ENCODE measurements at places on chromosomes 11 and 22.

- DNase-seq = no peak
These were observed 29.7 kb upstream of the PARVB start for GRCh38 chr22:43994416-43994815.

DNA sequence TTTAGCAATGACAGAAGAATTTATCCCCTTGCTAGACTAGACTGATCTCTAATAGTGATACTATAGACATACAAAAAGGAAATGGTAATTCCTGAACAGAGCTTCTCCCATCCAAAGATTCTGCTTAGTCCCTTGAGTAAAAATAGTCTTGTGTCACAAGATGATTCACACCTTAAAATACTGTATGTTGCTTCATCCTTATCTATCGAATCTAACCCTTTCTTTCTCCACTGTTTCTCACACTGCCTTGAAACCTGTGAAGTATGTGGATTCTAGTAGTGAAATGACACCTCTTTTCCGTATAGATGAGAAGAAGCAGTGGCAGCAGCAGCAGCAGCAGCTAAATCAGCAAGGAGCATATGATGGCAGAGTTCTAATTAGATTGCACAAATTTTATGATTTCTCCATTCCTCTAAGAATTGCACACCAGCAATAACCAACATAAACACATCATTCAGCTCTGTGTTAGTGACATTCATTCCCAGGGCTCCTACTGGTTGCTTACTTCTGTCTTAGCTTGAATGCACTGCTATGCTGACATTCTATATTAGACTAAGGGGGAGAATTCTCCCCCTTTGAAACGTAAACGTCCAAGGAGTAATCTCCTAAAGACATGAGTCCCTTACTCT, 14.6 kb downstream of the KCNA4 start:
- DNase-seq = no peak

DNA sequence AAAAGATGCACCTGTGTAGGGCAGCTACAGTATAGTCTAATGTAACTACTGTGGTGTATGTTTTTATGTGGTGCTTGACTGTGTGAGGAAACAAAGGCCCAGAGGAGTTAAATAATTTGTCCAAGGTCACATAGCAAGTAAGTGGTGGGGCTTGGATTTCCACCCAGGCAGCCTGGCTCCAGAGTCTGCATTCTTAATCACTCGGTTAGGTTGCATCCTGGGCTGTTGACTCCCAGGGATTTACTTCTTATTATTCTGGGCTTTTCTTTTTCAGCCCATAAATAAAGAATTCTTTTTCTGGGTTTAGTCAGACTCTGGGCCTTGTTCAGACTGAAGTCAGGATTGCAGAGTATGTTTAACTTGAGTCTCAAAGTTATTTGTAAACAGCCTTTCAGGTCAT, 82.1 kb downstream of the ARHGAP42 start:
- DNase-seq = no peak

GRCh38 chr11:125200441-125200840, 35.9 kb downstream of the PKNOX2 start:
- DNase-seq = no peak

DNA sequence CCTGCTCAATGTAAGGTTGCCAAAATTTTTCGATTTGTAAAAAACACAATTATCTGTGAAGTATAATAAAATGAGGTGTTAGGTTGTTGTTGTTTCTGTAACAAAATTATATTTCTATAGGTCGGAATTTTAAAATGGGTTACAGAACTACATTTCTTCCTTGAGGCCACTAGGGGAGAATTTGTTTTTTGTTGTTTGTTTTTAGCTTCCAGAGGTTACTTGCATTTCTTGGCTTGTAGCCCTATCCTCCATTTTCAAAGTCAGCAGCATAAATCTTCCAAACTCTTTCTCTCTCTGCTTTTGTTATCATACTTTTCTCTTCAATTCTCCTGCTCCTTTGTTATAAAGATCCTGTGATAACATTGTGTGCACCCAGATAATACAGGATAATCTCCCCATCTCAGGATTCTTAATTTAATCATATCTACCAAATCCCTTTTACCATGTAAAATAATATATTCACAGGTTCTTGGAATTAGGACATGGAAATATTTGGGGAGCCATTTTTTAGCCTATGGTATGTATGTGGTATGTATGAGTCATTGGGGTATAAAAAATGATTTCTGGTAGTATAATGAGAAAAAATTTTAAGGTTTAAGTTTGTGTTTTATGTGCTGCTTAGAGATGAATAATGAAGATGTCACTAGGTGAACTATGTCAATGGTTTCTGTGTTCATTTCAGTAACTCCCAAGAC, 9.4 kb upstream of the PATL1 start:
- DNase-seq = no peak

DNA sequence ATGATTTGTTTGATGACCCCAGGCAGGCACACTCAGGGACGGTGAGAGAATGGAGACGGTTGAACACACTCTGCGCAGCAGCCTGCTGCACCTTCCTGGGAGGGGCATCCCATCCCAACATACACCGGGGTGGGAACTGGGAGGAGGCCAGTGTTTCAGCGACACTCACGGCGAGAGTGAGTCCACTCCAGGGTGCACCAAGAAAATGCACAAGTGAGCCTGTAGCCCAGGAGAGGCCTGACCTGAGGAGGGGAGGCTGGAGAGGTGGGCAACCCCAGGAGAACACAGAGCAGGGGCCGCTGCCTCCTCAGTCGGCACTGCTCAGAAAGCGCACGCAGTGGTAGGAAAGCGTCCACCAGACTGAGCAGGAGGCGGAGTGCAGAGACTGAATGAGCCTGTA, 54.5 kb downstream of the IGF2 start:
- DNase-seq = no peak

DNA sequence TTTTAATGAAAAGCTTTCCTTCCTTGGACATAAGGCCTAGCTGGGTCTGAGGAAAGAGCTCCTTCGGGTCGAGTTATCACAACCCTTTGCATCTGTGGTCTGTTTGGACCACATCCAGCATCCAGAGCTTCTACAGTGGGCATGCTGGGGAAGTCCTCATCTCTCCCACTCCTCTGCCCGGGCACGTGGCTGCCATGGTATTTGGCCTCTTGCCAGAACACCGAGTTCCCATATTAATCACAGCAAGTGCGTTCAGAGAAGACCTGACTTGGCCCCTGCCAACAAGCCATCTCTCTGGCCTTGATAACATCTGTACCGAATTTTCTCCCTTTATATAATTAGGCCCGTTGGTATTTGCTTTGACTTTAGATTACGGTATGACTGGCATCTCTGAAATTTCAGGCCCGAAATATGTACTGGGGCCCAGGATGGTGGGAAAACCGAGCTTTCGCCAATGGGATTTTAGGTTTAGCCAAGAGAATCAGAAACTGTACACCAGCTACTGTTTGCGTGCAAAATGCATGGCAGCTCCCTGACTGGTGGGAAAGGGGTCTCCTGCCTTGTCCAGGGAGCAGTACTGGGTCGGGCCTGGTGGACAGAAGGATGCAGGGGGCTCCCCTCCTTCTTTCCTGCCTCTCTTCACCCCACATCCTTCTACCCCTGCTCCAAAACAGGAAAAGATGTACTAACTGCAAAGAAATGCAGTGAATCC, 90.0 kb downstream of the MICAL2 start:
- no peak for DNase-seq

DNA sequence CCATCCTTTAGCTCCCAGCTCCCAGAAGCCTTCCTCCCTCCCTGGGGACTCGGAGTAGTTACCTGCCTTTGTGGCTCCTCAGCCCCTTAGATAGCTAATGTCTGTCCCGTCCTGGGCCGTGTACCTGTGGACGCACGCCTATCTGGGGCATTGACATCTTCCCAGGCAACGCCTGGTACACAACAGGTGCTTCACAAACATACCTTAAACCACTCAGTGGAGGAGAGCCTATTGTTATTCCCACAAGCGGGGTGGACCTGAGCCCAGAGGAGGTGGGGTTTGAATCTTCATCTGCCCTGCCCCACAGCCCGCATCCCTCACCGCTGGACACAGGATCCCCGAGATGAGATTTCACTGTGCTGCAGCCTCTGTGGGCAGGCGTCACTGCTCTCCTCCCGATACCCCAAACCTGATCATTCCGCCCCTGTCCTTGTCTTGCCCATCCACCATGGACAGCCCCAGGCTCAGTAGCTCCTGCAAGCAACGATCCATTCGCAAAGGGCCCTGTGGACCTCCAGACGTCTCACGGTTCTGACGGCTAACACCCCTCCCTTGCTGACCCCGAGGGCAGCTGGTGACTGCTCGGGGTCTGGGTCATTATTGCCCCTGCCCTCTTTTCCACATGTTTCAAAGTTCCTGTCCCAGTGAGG, 73.8 kb upstream of the SHISAL1 start:
- no peak for DNase-seq

- no peak for DNase-seq
These were observed 57.7 kb downstream of the TEAD1 start for GRCh38 chr11:12731841-12732336.

DNA sequence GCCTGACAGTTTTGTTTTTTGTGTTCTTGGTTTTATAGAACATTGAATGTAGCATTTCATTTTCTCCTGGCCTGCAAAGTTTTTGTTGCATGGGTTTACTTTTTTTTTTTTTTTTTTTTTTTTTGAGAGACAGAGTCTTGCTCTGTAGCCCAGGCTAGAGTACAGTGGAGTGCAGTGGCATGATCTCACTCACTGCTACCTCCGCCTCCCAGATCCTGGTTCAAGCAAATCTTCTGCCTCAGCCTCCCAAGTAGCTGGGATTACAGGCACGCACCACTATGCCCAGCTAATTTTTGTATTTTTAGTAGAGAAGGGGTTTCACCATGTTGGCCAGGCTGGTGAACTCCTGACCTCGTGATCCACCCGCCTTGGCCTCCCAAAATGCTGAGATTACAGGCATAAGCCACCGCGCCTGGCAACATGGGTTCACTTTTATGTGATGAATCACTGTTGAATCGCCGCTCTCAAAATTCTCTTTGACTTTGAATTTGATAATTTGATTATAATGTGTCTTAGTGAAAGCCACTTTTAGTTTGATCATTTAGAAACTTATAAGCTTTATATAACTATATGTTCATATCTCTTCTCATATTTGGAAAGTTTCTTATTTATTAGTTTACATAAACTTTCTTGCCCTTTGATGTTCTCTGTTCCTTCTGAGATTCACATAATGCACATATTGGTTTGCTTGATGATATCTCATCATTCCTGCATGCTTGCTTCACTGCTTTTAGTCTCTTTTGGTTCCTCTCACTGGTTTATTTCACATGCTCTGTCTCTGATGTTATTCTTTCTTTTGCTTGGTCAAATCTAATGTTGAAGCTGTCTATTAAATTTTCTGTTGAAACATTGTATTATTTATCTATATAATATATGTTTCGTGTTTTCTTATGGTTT, 589.0 kb upstream of the CNTN5 start:
- DNase-seq = no peak

DNA sequence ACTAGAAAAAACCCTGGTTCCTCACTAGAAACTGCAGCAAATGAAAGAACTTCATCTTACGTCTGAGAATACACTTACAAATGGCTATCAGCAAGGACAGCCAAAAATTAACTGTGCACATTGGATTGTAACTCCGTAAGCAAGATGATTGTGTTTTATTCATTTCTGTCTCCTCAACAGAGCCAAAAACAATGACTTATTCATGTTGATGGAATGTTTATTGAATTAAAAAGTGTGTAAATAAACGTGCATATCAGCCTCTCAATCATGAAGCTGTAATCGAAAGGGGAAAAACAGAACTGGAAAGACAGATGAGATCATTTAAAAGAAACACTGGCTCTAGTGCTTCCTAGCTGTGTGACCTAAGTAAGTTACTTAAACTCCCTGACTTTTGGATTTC, 307.5 kb upstream of the ZC3H12C start:
- peak; percentile 40 for DNase-seq

GRCh38 chr11:111231836-111232235, 13.7 kb upstream of the POU2AF2 start:
- no peak for DNase-seq

DNA sequence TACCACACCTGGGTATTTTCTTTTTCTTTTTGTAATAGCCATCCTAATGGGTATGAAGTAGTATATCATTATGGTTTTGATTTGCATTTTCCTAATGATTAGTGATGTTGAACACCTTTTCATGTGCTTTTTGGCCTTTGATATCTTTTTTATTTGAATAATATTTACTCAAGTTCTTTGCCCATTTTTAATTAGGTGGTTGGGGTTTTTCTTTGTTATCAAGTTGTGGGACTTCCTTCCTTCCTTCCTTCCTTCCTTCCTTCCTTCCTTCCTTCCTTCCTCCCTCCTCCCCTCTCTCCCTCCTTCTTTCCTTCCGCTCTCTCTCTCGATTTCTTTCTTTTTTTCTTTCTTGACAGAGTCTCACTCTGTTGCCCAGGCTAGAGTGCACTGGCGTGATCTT, 75.0 kb upstream of the PDGFD start:
- no peak for DNase-seq

- DNase-seq = peak; percentile 56
These were observed 42.9 kb upstream of the AKIP1 start for GRCh38 chr11:8867931-8868631.

DNA sequence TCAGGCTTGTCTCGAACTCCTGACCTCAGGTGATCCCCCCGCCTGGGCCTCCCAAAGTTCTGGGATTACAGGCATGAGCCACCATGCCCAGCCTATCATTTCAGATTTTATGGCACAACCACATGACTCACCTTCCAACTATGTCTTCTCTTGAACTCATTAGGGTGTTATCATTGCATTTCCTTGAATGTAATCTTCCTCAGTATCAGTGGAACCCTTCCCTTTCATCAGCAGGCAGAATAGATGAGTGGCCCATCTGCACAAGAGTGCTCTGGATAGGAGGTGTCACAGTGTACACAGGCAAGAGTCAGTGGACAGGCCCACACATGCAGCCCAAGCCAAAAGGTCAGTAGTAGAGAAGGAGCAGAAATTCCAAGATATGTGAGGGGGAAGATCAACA, 29.1 kb upstream of the AQP11 start:
- no peak for DNase-seq

- DNase-seq = no peak
These were observed 44.5 kb upstream of the PANX1 start for GRCh38 chr11:94084164-94084563.

- peak; percentile 31 for DNase-seq
These were observed 2.1 kb upstream of the TCF20 start for GRCh38 chr22:42272431-42272999.

DNA sequence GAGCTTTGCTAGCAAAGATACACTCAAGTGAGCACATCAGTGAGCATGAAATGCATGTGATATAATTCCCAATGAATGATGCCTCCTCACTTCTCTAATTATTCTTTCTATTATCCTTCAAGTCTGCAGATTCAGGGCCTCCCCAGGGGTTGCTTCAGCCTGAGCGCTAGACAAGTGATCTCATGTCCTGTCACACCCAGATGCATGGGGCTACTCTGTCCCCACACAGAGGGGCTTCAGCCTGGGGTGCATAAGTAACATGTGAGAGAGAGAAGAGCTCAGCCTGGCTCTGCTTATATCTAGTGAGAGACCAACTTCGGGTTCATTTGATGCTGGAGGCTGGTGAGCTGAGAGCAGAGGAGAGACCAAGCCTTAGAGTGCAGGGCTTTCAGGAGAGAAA, 85.2 kb downstream of the VPREB1 start:
- no peak for DNase-seq

DNA sequence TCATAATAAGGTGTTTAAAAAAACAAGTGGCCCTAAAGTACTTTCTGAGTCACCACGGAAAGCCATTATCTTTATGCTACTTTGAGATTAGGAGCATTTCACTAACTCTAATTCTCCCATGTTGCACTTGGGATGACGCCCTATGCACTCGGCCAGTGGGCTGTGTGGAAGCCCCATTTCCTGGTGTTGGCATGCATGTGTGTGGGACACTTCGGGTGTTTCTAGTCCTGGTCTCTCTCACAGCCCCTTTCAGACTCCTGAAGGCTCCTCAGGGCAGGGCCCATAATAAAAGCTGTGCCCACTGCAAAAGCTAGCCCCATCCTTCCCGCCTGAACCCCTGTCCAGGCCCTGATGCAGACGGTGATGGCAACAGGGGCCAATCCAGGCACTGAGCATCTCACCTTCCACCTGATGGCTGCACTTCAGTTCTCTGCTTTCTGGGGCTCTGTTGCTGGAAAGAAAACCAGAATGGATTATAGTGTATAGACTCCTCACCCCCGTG, 14.9 kb upstream of the FXYD2 start:
- DNase-seq = peak; percentile 19

Data from MV-4-11 (cell line).